ENCODE measurements at places on chromosomes 7 and 10.
A peak's percentile ranks its signal among the peaks of the same experiment; 100 is the strongest.

DNA sequence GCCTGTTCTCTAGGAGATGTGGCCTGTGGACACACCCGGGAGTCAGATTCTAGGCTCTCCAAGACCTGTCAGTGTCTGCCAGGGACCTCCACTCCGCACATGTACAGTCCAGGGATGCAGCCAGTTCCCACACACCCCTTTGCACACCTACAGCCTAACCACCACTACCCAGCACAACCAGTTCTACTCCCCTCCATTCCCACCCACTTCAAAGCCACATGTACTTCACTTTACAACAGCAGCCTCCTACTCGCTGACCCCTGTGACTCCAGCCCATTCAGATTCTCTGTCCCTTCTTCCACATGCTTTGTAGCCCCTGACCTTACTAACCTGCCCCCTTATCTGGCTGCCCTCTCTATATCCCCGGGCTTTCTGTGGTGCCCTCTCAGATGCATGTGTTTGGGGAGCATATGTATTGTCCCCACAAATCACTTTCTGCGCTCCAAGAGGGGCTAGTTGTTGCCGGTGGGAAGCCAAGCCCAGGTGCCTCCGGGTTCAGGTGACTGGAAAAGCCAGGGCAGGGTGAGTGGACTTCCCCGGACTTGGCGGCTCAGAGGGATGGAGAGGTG lies 7.2 kb downstream of the LBX1 start:
- peaks cover 1% of the 10 kb centered on the region for H3K27me3 ChIP-seq
- DNase-seq: no peak
- H3K4me3 ChIP-seq: no peak overlapping the region
- H3K36me3 ChIP-seq: no peaks in the 10 kb centered on the region
- H3K27ac ChIP-seq: no peak overlapping the region

DNA sequence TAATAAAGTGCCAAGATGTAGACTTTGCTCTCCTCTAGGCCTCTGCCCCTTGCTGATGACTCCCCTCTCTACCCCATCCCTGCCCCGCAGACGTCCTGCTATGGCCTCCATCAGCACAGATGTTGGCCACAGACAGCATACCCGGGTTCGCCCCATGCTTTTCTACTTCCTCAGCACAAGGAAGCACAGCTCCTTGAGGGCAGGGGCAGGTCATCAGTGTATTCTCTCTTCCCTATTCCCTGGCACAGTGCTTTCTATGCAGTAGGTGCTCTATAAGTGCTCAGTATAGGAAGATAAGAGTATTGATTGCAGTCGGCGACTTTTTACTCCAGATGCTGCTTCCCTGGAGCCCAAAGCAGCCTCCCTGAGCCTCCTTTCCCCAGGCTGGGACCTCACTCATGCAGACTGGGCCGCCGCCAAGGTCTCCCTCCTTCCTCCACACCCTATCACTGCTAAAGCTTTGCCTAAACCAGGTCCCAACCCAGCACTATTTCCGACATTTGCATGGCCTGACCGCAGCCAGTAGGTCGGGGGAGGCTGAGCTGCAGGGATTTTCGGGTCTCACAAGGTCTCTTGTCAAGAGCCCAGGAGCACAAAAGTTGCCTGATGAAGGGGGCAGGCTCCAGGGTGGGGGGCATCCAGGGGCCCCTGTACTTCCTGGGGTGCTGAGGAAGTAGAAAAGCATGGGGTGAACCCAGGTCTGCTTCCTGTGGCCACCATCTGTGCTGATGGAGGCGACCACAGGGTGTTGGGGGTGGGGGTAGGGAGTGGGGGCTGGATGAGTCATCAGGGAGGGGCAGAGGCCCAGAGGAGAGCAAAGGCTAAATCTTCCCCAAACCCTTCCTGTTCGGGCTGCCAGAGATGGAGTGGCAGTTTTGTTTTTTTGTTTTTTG lies 8.0 kb downstream of the CALHM3 start:
- no peak overlapping the region for H3K27ac ChIP-seq
- H3K36me3 ChIP-seq: no peaks in the 10 kb centered on the region
- no peaks in the 10 kb centered on the region for H3K4me1 ChIP-seq
- no peaks in the 10 kb centered on the region for H3K27me3 ChIP-seq
- H3K4me3 ChIP-seq: no peak overlapping the region

DNA sequence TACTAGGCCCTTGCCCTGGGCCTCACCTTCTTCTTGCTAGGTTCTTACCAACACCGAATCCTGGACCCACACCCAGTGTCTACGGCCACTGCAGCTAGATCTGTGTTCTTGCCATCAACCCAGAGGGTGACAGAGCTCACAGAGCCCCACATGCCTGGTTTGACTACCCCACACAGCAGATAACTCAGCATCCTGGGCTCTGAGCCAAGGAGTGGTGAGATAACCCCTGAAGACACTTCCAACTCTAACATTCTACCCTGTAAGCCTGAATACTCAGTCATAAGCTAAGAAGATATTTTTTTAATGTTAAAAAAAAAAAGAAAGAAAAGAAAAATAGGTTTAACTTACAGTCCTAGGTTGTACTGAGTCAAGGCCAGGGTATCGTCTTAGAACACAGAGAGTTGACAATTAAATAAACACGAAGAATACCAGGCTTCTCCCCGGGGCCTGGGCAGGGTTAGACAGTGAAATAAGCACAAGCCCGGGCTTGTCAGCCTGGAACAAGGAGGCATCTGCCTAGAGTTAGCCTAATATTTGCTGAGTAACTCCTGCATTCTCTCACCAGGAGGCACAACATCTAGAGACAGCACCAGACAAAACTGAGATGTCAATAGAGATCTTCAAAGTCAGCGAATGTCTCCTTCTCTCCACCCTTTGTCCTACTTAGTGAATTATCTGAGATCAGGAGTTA lies 556.5 kb upstream of the LRRN3 start:
- no peak overlapping the region for H3K4me3 ChIP-seq
- H3K4me1 ChIP-seq: no peaks in the 10 kb centered on the region
- no peaks in the 10 kb centered on the region for H3K36me3 ChIP-seq
- no peak for DNase-seq
- H3K27me3 ChIP-seq: no peaks in the 10 kb centered on the region

- no peak overlapping the region for H3K27ac ChIP-seq
- H3K36me3 ChIP-seq: no peaks in the 10 kb centered on the region
- no peaks in the 10 kb centered on the region for H3K27me3 ChIP-seq
- no peak overlapping the region for H3K4me3 ChIP-seq
Observed at GRCh38 chr10:64468219-64468618, 947.0 kb downstream of the REEP3 start.

DNA sequence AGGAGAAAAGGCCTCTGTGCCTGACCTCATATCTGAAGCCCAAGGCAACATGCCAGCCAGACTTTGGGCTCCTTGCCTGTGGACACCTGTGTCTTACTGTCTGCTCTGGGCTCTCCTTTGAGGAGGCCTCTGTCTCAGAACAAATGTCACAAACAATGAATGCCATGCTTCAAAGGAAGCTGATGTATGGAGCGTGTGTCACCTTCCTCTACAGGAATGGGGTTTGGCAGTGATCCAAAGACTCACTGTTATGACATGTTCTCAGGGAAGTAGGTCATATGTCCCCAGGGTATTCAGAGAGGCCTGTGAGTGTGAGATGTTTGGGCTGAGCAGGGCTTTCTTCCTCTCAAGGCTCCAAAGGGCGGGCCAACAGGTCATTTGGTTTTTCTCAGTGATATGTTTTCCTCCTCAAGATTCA lies 38.4 kb downstream of the PTPRE start:
- no peaks in the 10 kb centered on the region for H3K4me1 ChIP-seq
- no peaks in the 10 kb centered on the region for H3K36me3 ChIP-seq
- no peak for DNase-seq
- no peaks in the 10 kb centered on the region for H3K27me3 ChIP-seq
- no peak overlapping the region for H3K27ac ChIP-seq

- DNase-seq: no peak
- no peaks in the 10 kb centered on the region for H3K36me3 ChIP-seq
- H3K27me3 ChIP-seq: no peaks in the 10 kb centered on the region
- H3K27ac ChIP-seq: no peak overlapping the region
- no peak overlapping the region for H3K4me3 ChIP-seq
Observed at GRCh38 chr7:4249241-4249640, 432.9 kb upstream of the FOXK1 start.

- peaks cover 4% of the 10 kb centered on the region for H3K4me1 ChIP-seq
- peak; percentile 39 for DNase-seq
- H3K27ac ChIP-seq: no peak overlapping the region
- no peaks in the 10 kb centered on the region for H3K36me3 ChIP-seq
- peaks cover 12% of the 10 kb centered on the region for H3K27me3 ChIP-seq
Observed at GRCh38 chr7:27095050-27095896, 527 bp downstream of the HOXA1 start.

- H3K27me3 ChIP-seq: no peaks in the 10 kb centered on the region
- no peaks in the 10 kb centered on the region for H3K4me1 ChIP-seq
- H3K27ac ChIP-seq: no peak overlapping the region
- H3K36me3 ChIP-seq: no peaks in the 10 kb centered on the region
- H3K4me3 ChIP-seq: no peak overlapping the region
Observed at GRCh38 chr10:90424730-90425129, 433.1 kb downstream of the HTR7 start.
